Upper lobe of right lung (tissue), 1 donor: ENCODE measurements at places on chromosomes 5 and 9. TPM values are rescaled to one million over a fixed set of nuclear protein-coding genes. Genes with fewer than 3 reads are reported as not detected.

- H3K4me3 ChIP-seq = no peak overlapping the region
- DNase-seq = no peak
- H3K36me3 ChIP-seq = no peaks in the 10 kb centered on the region
- no peaks in the 10 kb centered on the region for H3K4me1 ChIP-seq
- H3K27me3 ChIP-seq = no peaks in the 10 kb centered on the region
- no peak overlapping the region for H3K27ac ChIP-seq
Measured at GRCh38 chr9:102202126-102202525, 463.7 kb upstream of the GRIN3A start.

- H3K4me1 ChIP-seq = no peaks in the 10 kb centered on the region
- no peaks in the 10 kb centered on the region for H3K27me3 ChIP-seq
- H3K27ac ChIP-seq = no peak overlapping the region
- H3K36me3 ChIP-seq = no peaks in the 10 kb centered on the region
- no peak overlapping the region for H3K4me3 ChIP-seq
- no peak for DNase-seq
Measured at GRCh38 chr5:141963701-141964100, 5.2 kb upstream of the RNF14 start.

GRCh38 chr5:134554319-134555222, 29.1 kb downstream of the JADE2 start:
- peaks cover 40% of the 10 kb centered on the region for H3K36me3 ChIP-seq
- no peak for DNase-seq
- peak overlapping the region; percentile 60 for H3K27ac ChIP-seq
- H3K4me1 ChIP-seq = peaks cover 27% of the 10 kb centered on the region
- H3K4me3 ChIP-seq = no peak overlapping the region

- no peaks in the 10 kb centered on the region for H3K36me3 ChIP-seq
- H3K4me1 ChIP-seq = no peaks in the 10 kb centered on the region
- DNase-seq = no peak
- no peak overlapping the region for H3K4me3 ChIP-seq
- no peak overlapping the region for H3K27ac ChIP-seq
Measured at GRCh38 chr5:150285114-150285513, 4.5 kb downstream of the CAMK2A start.

GRCh38 chr9:137485343-137486140, 26.4 kb upstream of the NSMF start:
- H3K36me3 ChIP-seq = no peaks in the 10 kb centered on the region
- no peak overlapping the region for H3K4me3 ChIP-seq
- no peaks in the 10 kb centered on the region for H3K27me3 ChIP-seq
- no peak overlapping the region for H3K27ac ChIP-seq
- peak; percentile 58 for DNase-seq

The ACOT12 gene
- not detected for total RNA-seq

DNA sequence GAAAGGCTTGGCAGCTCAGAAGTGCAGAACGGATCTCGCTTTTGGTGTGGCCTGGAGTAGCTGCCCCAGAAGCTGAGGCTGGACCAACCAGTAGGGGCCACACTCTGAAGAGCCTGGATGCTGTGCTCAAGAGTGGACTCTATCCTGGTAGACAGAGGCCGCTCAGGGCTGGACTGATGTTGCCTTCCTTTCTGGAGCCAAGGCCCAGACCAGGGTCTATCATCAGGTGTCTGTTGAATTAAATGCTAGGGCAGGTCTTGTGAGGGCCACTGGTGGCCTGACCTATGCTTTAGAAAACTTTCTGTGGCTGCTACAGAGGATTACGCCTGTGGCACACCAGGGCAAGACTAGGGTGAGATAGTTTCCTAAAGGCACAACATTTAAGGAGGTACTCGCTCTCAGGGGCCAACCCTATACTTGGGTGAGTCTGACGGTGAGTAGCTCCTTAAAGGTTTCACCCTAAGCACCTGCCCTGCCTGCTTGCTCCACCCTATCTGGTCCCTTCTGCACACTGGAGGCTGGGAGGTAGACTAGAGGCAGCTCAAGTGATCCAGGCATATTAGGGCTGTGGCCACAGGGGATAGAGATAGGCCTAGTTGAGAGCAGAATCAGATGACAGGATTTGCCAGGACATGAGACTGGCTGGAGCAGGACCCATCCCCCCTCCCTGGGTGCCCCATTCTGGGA, 9.8 kb upstream of the IRF1 start:
- H3K4me1 ChIP-seq = peaks cover 35% of the 10 kb centered on the region
- no peaks in the 10 kb centered on the region for H3K36me3 ChIP-seq
- H3K4me3 ChIP-seq = no peak overlapping the region
- peak overlapping the region; percentile 63 for H3K27ac ChIP-seq

The PCAT7 gene
- 0.35 TPM for total RNA-seq
